ENCODE measurements at places on chromosomes 1 and 21.

DNA sequence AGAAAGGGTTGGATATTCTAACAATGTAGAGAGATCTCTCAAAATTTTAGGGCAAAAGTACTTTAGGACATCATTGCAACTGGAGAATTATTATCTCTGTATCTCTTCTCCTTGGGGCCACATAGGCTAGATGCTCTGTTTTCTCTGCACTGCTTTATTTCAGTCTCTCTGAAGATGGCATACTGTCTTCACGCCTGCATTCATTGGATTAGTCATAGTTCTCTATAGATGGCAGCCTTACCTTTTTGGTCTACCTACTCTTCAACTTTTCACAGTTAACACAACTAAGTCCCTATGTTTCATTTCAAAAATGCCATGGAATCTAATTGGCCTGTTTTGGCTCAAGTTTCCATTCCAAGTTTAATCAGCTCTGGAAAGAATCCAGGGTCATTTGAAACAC, 1623.3 kb upstream of the B3GALT2 start:
- no peak for DNase-seq

- DNase-seq: no peak
Measured at GRCh38 chr1:200355801-200356200, 54.0 kb downstream of the ZNF281 start.

DNA sequence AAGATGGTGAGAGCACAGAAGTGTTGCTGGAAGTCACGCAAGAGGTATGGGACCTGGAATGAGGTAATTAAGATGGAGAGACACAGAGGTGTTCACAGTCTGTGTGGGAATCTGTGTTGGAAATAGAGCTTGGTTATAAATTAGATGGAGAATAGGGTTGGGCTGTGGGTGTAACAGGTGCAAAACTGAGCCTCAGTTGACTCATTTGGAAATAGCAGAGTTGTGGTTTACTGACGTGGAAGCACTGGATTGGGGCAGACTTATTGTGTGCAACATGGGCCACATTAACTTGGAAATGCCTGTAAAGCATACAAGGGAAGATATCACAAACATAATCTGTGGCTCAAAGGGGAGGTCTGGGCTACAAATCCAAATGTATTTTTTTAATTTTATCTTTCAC, 13.0 kb downstream of the CAMSAP2 start:
- no peak for DNase-seq

- no peak for DNase-seq
Measured at GRCh38 chr1:58921342-58921741, 137.5 kb upstream of the JUN start.

DNA sequence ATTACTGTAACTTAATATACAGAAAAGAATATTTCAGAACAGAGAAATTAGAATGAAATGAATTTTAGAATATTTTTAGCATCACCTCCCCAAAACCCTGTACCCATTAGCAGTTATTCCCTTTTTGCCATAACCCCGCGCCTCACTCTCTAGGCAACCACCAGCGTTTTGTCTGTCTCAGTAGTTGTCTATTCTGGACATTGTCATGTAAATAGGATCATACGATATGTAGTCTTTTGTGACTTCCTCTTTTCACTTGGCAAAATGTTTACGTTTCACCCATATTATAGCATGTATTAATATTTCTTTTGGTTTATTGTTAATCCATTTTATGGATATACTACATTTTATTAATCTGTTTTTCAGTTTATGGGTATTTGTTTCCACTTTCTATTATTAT, 24.9 kb downstream of the SOAT1 start:
- DNase-seq: no peak

DNA sequence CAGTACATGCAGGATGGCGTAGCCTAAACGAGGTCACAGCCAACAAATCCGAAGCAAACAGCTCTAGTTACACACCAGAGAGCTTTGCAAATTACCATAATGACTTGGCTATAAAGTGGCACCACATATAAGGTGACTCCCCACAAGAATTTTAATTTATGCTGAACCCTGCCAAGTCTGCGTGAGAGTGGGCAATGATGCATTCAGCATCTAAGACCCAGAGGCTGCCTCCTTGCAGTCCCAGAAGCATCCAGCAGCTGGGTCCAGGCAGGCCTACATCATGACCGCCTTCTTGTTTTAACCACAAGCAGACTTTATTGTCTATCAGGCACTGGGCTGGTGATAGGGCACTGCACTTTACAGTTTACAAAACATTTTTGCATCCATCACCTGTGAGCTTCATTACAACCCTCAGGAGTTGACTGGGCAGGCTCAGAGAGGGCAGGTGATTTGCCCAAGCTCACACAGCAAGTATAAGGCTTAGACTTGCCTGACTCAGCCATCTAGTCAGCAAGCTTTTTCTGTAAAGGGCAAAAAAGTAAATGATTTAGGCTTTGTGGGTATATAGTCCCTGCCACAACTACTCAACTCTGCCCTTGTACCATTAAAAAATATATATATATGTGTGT, 134.6 kb downstream of the GLIS1 start:
- no peak for DNase-seq

DNA sequence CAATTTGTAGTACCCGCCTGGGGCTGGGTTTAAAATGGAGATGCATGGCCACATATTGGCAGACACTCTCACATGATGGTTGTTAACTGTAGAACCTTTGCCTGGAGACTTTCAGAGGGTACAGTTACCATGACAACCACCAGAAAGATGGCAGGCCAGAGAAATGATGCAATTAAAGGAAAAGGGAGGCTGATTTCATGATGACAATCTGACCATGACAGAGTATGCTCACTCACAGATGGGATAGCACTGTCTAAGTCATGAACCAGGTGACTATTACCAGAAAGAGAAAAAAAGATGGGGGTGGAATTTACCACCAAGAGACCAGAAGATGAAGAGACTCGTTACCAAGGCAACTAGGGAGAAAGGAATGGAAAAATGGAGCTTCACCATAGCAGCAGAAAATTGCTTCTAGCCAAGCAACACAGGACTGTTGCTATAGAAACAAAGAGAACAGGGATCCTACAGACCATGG, 3.5 kb upstream of the TRIT1 start:
- peak; percentile 20 for DNase-seq

GRCh38 chr21:43703035-43703880, 15.7 kb upstream of the PDXK start:
- no peak for DNase-seq

DNA sequence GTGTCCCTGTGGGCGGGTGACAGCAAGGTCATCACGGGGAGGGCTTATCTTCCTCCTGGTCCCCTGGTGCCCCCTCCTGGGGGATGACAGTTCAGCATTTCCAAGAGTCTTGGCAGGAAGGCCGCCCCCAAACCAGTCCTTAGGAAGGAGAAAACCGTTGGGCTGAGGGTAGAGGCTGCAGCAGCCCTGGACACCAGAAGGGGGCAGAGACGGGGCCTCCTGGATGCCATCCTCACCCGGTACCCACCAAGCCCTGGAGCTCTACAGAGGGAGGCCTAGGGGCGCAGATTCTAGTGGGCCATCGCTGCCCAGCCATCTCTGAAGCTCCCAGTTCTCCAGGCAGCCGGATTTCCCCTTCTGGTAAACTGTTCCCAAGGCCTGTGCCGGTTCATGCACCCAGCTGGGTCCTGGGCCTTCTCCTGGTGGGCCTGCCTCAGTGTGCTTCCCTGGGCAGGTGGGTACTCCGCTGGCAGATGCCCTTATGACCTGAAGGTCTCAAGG, 14.8 kb upstream of the ZNF669 start:
- DNase-seq: peak; percentile 24

DNA sequence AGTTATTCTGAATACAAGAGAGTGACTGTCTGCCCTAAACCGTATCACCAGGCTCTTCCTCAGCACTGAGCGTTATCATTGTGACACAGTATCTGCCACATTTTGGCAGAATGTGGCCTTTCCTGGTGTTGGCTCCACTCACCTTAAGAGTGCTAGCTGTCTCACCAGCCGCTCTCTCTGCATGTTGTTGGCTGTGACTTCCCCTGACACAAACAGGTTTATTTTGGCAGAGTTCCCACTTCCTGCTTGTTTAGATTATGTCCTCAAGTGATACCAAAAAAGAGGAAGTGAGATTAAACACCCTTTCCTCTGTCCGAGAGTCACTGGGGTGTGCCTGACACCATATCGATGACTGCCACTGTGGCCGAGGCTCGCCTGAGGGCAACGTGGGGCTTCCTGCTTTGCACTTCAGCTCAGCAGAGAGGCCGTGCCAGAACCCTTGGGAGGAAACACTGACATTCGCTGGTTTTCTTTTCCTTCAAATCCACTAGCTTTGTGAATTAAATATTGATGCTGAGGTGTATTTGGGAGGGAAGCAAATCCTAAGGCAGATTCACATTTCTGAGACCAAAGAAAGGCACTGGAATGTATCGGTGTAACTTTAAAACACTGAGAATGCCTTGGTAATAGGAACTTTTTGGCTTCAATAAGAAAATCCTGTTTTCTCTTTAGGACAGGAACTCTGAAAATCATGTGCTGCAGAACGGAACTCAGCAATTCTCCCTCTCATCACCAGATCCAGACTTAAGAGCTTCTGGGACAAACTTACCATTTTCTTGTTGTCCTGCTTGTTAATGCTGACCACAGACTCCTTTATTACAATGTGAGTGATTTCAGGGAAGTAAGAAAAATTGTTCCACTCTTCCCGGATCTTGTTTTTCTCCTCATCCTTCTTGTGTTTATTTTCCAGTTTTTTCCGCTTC, 102.1 kb downstream of the JAK1 start:
- DNase-seq: no peak

- DNase-seq: no peak
Measured at GRCh38 chr21:34962586-34963222, 86.4 kb downstream of the RUNX1 start.

- DNase-seq: no peak
Measured at GRCh38 chr21:15568516-15568915, 161.3 kb upstream of the USP25 start.

DNA sequence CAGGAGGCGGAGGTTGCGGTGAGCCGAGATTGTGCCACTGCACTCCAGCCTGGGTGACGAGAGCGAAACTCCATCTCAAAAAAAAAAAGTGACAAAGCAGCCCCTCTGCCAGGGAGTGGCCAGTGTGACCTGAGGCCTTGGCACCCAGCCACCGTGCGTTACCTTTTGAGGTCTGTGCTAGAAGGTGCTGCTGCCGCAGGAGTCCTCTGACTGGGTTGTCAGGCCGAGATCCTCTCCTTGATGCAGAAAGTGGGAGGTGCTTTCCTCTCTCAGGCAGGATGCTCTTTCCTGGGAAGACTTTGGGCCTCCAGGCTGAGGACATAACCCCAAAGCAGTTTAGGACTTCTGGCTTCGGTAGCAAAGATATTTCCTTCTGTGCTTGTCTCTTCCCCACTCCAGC, 280.5 kb upstream of the VAMP3 start:
- no peak for DNase-seq

DNA sequence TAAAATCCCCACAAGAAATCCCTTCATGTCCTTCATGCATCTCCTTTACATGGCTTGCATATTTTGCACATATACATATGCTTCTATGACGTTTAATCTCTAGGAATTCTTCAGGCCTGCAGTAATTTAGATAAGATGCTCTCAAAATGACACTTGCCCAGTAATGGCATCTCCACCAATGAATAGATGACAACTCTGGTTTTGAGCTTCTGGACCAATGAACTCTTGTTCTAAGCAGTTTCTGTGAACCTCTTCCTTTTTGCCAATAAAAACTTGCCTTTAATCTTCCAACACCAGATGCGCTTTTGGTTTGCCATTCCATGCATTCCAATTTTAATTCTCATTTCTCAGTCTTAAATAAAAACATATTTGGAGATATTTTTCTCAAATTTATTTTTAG, 189.8 kb upstream of the OLFM3 start:
- no peak for DNase-seq

GRCh38 chr1:206067486-206068227, 14.7 kb downstream of the RHEX start:
- no peak for DNase-seq

GRCh38 chr1:7022058-7022457, 236.8 kb downstream of the CAMTA1 start:
- no peak for DNase-seq

- peak; percentile 36 for DNase-seq
Measured at GRCh38 chr21:15141261-15141970, 76.6 kb upstream of the NRIP1 start.

GRCh38 chr1:175147569-175147968, 45.0 kb downstream of the KIAA0040 start:
- DNase-seq: no peak

DNA sequence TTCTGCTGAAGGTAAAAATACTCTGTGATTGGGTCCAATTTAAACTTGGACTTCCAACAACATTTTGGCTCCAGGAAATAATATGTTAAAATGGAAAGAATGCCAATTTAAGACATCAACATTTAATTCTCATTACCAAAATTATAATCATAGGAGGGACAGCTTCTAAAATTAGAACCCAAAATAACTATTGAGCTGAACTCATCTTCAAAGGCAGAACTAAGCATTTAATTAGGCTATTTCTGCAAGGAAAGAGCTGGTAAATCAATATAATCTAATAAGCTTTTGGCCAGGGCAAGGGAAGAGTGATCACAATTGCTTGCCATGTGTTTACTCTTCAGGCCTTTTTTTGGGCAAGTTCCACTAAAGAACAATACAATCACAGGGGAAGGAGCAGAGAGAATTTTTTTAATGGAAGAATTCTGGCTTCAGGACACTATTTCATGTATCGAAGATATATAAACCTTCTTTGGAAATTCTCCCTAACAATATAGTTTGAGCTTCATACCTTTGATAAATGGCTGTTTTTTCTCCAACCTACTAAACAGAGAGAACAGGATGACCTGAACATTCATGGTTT, 133.1 kb upstream of the PTBP2 start:
- no peak for DNase-seq

GRCh38 chr1:32307324-32307723, 15.4 kb downstream of the HDAC1 start:
- DNase-seq: no peak

- no peak for DNase-seq
Measured at GRCh38 chr1:165678509-165678908, 19.9 kb downstream of the ALDH9A1 start.

- no peak for DNase-seq
Measured at GRCh38 chr21:31103163-31103562, 64.9 kb upstream of the KRTAP19-8 start.

All from RCC 7860 (cell line).